ENCODE measurements at places on chromosomes 1 and 21.

DNA sequence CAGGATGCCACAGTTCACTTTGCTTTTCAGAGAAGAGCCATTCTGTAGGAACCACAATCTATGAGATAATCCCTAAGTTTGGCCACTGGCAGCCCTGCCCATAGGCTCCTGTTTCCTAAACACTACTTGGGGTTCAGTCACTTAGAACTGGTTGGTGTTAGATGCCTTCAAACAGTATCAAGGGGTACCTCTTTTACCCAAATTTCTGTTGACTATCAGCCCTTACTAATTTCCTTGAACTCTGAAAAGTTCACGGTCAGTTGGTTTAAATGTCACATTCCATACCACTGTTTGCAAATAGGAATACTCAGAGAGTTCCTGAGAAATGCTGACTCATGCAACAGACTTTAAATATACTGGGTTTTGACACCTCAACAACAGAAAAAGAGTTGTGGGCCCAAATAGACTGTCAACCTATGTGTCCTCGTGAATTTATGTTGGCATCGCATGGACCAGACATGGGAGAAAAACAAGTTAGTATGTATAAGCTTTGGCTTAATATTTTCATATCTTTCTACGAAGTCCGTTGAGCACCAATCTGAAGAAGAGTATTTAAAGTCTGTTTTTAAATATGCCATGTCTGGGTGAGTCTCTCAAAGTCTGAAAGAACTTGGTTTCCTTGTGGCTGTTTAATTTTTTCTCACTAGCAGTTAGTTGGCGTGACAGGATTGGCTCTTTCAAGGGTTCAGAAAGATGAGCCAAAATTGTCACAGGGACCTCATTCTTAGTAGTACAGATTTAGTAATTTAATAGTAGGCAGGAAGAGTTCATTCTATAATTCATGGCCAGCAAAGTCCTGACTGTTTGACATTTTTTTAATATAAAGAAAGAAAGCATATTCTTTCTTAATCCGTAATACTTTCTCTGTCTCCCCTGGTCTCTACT, 56.5 kb upstream of the ZNF326 start:
- no peak for DNase-seq

DNA sequence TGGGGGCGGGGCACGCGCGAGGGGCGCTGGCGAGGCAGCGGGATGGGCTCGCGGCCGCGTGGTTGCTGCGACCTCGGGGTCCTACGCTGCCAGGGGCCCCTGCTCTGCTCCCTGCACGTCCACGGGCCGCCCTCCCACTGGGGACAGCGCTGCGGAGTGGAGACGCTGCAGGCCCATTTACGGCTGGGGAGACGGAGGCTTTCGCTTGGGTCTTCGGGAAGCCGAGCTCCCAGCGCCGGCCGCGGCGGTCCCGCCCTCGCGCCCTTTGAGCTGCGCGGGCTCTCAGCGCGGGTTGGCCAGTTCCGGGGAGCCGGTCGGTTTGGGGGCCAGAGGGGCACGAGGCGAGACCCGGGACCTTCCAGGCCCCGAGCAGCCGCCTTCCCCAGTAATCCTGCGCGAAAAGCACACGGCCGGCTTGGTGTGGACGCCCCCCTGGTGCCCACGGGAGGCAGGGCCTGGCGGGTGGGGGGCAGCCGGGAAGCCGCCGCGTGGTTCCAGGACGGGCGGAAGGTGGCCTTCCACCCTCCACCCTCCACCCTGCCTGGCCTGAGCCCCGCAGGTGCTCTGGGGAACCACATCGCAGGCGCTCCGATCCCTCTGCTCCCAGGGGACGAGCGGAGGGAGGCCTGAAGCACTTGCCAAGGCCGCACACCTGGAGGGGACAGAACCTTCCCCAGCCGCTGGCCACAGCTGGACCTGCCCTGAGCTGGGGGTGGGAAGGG, 570 bp upstream of the PEX10 start:
- no peak for DNase-seq

DNA sequence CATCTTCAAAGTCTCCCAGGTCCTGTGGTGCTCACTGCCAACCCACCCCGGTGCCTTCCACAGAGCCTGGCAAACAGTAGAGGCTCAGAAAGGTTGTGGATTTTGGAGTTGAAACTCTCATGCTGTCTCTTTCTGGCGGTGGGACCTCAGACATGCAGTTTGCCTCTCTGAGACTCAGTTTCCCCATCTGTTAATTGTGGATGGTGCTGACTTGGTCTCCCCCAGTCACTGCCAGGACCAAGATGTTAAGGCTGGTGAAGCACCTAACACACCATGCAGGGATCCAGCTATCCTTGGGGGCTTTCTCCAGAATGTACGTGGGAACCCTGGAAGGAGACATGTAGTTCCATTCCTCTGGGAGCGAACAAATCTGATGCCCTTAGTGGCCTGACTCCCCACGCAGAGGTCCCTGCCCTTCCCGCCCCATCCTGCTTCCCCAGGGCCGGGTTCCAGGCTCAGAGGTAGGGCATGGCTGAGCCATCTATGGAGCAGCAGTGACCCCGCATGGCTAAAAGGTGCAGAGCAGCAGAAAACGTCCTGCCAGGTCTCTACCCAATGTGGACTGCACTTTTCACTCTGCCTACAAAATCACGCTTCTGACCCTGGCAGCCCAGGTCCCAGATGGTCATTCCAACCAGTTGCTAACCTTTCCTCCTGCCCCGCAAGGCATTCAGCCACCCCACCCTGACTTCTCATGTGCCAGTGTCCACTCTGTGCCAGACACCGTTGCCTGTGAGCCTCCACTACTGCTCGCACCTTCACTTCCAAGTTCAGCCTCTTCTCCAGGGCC, 9.2 kb upstream of the TTC22 start:
- DNase-seq: peak; percentile 44

DNA sequence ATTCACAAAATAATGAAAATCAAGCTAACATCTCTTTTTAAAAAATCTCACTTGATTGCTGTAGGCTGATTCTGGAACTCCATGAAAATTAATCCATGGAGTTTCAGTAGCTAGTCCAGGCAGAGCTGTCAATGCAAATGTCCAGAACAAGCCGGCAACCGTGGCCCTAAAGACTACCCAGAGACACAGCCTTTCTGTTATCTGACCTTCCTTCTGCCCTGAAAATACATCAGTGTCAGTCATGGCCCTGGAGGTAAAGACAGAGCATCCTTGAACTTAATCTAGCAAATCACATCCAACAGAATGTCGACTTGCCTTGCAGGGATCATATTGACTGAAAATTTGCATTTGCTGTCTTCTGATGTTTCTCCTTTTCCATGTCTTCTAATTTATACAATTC, 887.4 kb upstream of the B3GALT2 start:
- no peak for DNase-seq

- DNase-seq: no peak
Measured at GRCh38 chr1:189983166-189983890, 494.3 kb downstream of the BRINP3 start.

GRCh38 chr1:46547481-46548383, 3.7 kb downstream of the KNCN start:
- no peak for DNase-seq

GRCh38 chr21:33691945-33692603, 49.8 kb downstream of the ITSN1 start:
- no peak for DNase-seq

GRCh38 chr1:86938855-86939254, 24.4 kb downstream of the HS2ST1 start:
- DNase-seq: no peak

DNA sequence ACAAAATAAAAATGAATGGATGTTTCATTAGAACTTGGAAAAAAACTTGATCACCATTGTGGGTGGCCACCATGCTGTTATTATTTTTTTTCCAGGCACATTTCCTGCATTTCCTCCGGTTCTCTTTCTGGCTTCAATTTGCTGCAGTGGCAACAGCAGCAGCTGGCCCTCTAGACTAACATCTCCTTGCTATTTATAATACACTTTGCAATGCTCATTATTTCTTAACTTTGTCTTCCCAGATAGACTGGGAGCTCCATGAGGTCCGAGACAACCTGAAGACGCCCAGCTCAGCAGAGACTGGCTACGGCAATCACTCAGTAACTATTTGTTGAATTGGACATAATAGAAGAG, 53.4 kb upstream of the ATP5PO start:
- DNase-seq: no peak

- DNase-seq: no peak
Measured at GRCh38 chr1:70227439-70227838, 6.3 kb downstream of the SRSF11 start.

GRCh38 chr1:218667781-218668516, 322.8 kb downstream of the TGFB2 start:
- DNase-seq: no peak

DNA sequence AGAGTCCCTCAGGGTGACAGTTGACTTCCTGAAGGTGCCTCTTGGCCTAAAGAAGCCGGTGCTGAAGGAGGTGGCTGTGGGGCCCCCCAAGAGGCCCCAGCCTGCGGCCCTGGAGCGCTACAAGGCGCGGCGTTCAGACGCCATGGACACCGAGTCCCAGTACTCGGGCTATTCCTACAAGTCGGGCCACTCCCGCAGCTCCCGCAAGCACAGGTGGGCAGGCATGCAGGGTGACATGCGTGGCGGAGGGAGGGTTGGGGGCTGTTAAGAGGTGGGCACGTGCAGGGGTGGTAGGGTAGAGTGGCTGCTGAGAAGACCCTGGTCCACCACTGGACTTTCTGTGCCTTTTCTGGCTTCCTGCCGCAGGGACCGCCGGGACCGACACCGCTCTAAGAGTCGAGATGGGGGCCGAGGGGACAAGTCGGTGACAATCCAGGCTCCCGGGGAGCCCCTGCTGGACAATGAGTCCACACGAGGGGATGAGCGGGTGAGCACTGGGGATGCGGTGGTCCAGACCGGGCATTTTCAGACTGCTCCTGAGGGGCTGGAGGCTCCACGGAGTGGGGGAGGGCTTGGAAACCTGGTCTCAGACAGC, 15.4 kb downstream of the VANGL2 start:
- DNase-seq: no peak

DNA sequence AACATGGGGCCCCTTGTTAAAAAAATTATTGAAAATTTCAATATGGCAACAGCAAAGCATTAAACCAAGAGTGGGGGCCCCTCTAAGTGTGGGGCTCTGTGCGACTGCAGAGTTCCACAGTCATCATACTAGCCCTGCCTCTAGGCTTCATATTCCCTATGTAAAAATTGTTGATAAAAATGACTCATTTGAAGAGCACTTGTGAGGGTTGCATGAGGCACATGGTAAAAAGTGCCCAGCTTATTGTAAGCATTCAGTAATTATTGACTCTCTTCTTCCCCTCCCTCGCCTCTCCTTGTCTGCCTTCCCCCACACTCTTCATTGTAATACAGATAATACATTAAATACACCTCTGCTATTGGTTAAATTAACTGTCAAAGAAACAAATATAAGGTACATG, 86.7 kb upstream of the PTBP2 start:
- DNase-seq: no peak

DNA sequence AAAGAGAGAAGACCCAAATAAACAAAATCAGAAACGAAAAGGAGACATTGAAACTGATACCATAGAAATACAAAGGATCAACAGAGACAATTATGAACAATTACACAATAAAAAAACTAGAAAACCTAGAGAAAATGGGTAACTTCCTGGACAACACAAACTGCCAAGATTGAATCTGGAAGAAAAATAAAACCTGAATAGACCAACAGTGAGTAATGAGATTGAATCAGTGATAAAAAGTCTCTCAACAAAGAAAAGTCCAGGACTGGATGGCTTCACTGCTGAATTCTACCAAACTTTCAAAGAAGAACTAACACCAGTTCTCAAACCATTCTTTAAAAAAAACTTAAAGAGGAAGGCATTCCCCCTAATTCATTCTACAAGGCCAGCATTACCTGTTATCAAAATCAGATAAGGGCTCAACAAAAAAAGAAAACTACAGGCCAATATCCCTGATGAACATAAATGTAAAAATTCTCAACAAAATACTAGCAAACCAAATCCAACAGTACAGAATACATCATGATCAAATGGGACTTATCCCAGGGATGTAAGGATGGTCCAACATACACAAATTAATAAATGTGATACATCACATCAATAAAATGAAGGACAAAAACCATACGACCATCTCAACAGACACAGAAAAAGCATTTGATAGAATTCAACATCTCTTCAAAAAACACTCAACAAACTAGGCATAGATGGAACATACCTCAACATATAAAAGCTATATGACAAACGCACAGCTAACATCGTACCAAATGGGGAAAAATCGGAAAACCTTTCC, 119.9 kb downstream of the ACBD6 start:
- DNase-seq: no peak

- DNase-seq: no peak
Measured at GRCh38 chr1:183744132-183744913, 60.6 kb upstream of the RGL1 start.

DNA sequence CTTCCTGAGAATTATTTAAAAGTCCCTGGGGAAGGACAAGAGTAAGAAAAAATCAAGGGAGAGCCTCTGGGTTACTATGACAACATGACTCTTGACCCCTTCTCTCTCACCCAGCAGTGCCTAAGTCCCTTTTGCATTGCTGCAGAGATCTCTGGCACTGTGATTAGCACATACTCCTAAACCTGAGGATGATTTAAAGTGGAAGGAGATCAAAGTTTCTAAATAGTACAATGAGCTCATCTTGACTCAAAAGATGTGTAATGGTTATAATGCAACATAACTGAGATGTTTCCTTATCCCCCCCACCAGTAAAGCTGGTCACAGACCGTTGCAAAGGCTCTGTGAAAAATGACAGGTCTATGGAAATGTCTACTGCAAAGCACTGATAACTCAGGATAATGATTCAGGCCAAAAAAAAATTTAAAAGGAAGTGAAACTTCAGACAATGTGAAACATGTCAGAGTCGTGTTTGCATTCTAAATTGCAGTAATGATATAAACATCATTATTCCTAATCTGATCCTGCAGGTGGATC, 519.2 kb downstream of the KIF26B start:
- DNase-seq: no peak

DNA sequence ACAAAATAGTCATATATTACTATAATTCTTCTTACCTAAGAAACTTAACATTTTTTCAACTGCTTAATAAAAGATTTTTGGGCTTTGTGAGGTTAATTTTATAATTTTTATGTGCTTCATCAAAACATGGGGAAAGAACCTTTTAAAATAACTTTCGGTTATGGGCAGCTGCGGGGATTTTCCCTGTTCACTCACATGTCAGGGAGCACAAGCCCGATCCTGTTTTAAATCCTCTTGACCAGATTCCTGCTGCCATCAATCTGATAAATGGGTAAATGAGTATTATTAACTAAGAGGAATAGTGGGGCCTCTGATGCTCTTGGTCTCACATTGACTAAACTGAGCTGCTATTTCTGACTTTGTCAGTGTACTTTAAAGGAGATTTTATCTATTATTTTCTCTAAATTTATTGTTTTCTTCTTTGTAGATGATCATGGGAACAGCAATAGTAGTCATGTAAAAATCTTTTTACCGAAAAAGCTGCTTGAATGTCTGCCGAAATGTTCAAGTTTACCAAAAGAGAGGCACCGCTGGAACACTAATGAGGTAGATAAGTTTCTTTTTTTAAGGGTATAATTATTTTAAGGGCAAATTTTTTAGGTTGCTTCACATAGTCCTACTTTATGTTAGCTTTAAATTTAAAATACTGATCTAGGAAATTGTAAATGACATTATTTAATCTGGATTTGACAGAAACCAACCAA, 39.6 kb downstream of the CAMTA1 start:
- DNase-seq: no peak

- DNase-seq: no peak
Measured at GRCh38 chr21:42222821-42223390, 4.0 kb downstream of the ABCG1 start.

Data from muscle of arm (tissue), 14 donors.